Activated CD8-positive, alpha-beta memory T cell treated with anti-CD3 and anti-CD28 coated beads for 24 hours (primary cell): ENCODE measurements at places on chromosomes 2 and 18.

DNA sequence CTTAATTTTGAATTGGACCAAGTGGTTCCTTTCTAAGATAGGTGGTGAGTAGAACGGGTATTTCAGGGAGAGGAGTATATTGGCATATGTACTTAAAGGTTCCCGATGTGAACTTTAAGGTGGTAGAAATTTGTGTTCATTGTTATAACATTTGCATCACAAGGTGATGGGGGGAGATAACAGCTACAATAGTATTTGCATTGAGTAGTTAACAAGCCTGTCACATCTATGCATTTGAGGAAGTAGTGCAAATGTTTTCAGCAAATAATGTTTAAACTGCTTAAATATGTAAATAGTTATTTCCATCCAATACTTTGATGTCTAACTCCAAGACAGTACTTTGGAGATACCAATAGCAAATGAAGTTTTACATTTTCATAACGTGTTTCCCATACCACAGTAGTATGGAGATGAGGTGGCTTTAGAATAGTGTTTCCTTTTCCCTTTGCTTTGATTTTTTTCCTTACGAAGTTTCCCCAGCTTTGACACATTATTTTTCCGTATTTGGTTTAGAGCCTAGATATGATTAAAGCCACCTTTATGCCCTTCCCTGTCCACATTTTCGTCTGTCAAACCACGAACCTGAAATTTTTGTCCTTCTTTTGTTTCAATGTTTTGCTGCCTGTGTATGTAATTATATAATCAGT, 46.6 kb downstream of the VAPA start:
- no peak for DNase-seq

DNA sequence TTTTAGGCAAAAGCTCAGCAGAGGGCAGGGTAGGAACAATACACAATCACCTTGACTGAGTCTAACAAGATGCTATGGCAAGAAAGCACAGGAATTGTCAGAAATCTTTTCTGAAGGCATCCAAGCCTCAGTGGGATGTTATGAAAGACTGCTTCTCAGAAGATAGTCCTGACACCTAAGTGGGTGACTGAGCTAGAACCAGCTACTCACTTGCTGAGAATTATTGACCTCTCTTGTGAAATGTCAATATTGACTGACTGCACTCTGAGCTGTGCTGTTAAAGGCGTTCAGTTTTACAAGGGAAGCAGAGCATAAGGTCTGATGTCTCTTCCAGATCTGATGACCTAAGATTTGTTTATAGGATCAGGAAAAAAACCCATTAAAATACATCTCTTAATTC, 46.1 kb downstream of the TACR1 start:
- DNase-seq = no peak

- no peak for DNase-seq
Measured at GRCh38 chr2:113977660-113978523, 88.0 kb downstream of the ACTR3 start.

GRCh38 chr2:184187421-184187971, 410.8 kb upstream of the ZNF804A start:
- no peak for DNase-seq

DNA sequence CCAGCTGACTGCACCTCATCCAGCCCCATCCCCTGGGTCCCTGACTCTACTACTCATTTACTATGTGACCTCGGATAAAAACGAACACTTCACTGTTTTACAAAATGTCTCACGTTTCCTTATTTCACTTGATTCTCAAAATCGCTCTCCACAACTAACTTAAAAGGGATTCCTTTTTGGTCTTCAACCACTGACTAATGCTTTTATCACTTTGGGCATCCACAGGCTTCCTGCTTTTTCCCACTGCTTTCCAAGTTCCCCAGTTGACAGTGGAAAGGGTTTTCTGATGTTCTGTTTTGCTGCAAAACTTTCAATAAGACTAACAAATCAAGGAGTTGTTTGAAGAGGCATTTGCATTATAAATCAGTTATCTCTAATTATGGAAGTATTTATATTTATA, 24.1 kb downstream of the EIF2AK3 start:
- DNase-seq = no peak

DNA sequence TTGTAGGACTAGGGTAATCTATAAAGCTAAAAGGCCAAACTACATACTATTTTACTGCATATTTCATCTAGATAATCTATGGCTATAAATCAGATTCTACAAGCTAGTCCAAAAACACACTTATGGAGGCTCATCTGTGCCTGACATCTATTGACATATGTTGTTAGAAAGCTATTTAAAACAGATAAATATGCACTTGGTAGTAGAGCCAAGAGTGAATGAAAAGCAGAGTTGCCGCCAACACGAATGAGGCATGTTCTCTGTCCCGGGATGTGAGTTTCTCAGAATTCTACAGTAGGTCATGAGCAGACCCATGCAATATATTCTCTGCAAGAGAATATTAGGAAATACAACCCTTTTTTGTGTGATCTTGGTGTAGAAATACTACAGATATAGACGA, 66.7 kb upstream of the LPIN2 start:
- no peak for DNase-seq

DNA sequence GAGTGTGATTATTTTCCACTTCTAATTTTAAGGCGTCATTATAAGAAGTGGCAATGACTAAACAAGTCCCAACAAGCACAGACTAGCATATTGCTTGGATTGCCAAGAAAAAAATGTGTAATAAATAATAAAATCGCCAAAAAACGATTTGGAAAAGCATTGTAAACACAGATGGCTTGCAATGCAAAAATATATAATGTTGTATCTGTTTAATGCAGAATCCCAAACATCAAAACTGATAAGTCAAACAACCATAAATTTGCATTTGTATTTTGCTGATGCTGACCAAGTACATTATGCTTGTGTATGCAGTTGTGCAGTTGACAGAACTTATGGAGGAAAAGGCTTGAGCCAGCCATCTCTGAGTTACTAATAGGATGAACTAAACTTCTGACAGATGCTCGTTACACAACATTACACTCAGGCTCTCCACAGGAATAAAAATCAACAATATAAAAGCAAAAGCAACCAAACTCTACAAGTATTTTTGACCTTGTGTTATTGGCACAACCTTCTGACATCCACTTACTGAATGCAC, 68.1 kb downstream of the DNER start:
- no peak for DNase-seq

- no peak for DNase-seq
Measured at GRCh38 chr2:168529054-168529833, 73.2 kb downstream of the CERS6 start.

GRCh38 chr2:161703863-161704262, 79.6 kb downstream of the SLC4A10 start:
- DNase-seq = no peak

GRCh38 chr2:195477996-195478382, 179.0 kb upstream of the SLC39A10 start:
- DNase-seq = no peak

DNA sequence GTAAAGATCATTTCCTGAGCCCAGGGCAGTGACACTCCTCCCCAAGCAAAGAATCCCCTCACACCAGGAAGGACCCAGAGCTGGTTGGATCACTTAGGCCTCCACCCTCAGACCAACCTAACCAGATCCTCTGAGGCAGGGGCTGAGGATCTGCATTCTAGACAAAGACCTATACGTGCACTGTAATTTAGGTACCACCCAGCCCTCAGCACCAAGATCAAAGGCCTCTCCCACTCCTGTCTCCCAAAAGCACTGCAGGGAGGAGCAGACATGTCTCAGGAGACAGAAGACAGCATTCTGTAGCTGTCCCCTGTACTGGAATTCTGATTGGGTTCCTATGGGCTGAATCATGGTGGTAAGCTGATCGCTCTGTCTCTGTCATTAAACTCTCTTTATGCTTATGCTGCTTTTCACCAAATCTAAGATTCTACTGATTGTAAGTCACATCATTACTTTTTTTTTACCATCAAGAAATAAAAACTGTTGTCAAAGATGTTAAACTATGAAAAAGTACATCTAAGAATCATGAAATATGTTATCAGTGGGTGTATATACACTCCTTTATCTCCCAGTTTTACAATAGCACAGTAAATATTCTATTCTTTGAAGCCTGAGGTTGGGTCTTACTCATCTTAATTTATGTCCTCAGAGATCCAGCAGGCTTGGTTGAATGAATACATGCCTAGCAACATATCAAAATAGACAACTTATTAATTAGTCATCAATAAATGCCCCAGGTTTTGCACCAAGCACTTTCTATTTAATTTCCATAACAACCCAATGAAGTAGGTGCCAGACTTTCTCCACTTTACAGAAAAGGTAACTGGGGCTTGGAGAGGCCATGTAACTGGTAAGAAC, 28.3 kb downstream of the MCFD2 start:
- no peak for DNase-seq

GRCh38 chr18:52222211-52222610, 117.8 kb upstream of the DCC start:
- DNase-seq = no peak

DNA sequence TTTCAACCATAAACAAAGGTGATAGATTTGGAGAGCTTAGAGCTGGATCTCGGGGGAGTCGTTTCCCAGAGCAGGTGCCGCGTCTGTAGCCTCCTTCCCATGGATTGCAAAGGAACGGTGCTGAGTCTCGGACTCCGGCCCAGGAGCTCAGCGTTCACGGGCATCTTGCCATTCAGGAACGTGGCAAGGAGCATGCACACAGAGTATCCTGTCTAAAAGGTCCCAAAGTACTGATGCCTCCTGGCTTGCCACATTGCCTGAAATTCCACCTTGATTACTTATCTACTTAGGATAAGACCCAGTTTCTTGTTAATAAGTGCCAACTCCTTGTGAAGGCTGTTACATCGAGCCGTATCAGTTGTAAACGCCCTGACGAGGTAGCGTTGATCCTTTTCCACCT, 197.8 kb upstream of the MYT1L start:
- no peak for DNase-seq
